ENCODE measurements at places on chromosomes 7 and 10.
A peak's percentile ranks its signal among the peaks of the same experiment; 100 is the strongest.

- no peak for DNase-seq
Observed at GRCh38 chr7:113087071-113087998, 708 bp upstream of the GPR85 start.

GRCh38 chr7:91573405-91573804, 307.1 kb downstream of the MTERF1 start:
- DNase-seq: no peak

DNA sequence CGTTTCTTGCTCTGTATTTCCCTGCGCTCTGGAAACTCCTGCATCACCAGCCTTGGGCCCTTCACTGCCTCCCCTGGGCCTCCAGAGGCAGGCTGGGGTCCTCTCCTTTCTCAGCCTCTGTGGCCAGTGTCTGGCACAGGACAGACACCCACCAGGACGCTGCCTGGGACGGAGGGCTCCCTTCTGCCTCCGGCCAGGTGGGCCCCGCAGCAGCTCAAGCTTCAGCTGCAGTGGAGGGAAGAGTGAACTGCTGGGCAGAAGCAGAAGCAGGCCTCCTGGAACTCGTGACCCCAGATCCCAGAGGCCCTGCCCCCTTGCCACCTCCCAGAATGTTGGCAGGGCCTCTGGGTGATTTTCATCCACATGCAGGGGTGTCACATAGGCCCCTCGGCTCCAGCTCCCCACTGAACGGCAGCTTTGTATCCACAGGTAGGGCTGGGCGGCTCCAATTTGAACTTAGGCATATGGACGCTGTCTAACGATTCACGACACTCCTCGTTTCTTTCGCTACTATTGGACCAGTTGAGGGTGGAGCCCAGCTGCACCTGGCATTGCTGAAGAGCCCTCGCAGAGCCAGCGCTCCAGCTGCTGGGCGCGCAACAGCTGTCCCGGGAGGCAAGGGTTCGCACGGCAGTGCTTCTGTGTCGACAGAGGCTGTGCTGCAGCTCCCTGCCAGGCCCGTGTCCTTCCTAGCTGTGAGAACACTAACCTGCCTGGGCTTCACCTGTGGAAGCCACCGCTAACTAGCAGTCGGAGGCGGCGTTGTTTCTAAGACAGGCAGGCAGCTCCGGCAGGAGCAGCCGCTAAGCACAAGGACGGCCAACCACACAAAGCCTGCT, 18.4 kb upstream of the GPR146 start:
- no peak for DNase-seq

GRCh38 chr7:41972270-41972669, 264.7 kb downstream of the GLI3 start:
- DNase-seq: no peak

GRCh38 chr10:69960988-69961880, 91.4 kb upstream of the MACROH2A2 start:
- DNase-seq: peak; percentile 54

DNA sequence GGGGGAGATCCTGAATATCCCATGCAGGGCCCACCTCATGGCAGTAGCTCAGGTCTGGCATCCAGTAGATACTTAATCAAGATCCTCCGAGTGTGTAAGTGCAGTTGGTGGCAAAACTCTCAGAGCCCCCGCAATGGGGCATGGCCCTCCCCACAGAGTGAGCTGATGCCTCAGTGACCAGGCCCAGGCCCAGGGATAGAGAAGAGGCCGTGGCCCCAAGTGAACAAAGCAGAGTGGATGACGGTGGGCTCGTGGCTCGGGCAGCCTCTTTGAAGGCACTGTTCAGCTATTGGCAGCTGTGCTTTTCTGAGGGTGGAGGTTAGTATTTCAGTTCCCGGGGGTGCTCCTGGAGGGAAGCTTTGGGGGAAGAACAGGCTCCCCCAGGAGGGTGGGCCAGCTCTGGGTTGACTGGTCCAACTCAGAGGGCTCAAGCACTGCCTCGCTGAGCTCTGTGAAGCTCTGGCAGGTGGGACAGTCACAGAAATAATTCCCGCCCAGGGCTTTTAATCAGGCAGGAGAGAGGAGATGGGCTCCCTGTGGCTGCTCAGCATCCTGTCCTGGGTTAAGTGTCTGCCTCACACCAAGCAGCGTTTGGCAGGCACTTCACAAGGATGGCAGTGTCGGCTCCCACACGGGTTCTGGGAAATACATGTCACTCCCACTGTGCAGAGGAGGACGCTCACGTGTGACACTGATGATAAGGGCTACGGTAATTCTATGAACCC, 583.6 kb downstream of the TCERG1L start:
- DNase-seq: no peak

DNA sequence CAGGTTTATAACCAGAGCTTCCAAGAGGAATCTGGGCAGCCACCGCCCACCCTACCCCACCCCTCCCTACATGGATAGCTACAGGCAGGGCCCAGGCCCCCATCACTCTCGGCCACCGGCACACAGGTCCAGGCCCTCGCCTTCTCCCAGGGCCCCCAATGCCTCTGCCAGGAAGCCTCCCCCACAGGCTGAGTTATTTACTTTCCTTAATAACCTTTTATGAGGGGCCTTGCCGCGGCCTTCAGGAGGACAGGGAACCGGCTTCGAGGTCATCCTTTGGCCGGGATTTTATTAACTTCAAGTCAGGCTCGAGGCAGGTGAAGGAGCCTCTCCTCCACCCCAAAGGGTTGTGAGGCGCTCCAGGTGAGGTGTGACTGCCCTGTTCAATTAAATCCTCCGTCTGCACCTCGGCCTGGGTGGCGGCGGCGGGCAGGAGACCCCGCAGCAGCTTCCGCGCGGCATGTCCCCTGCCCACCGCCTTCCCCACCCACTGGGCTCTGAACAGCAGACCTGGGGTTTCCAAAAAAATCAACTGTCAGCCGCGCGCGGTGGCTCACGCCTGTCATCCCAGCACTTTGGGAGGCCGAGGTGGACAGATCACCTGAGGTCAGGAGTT, 106.5 kb downstream of the MICALL2 start:
- no peak for DNase-seq

DNA sequence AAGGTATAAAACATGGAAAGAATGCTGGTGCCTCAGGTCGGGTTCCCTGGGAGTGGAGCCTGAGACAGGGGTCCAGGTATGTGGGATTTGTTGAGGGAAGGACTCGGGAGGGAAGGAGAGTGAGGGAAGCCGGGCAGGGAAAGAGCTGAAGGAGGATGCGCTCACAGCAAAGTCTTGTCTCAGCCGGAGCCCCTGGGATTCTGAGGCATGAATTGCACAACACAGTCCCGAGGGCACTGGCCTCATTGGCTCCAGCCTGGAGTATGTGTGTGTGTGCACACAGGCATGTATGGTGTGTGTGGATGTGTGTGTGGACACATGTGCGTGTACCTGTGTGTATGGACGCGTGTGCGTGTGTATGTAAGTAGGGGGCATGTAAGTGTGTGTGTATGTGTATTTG, 87.4 kb downstream of the WDFY4 start:
- DNase-seq: no peak

DNA sequence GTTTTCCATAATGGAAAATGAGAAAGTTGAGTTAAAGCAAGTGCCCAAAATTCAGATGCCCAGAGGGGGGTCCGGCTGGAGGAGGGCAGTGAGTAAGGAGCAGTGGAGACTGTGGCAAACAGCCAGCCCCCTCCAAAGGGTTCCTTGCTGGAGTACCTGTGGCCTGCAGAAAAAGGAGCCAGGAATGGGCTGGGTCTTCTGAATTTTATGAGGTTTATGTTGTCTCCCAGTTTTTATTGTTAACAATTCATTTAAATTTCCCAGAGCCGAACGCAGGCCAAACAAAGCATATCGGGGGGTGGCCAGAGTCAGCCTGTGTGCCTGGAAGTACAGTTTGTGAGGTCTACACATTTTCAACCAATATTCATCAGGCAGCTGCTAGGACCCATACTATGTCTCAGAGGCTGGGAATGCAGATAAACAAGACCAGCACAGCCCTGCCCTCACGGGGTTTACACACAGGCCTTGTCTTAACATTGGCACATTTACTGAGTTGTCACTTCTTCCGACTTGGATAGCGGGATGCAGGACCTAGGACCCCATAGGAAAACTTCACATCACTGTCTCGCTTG, 12.9 kb upstream of the CSGALNACT2 start:
- peak; percentile 22 for DNase-seq

GRCh38 chr7:101399759-101400158, 37.1 kb downstream of the COL26A1 start:
- DNase-seq: no peak

GRCh38 chr10:119477444-119477843, 65.1 kb downstream of the RGS10 start:
- DNase-seq: no peak

Measured in type B pancreatic cell (in vitro differentiated cells).